ENCODE measurements at places on chromosomes 1 and 21.
A peak's percentile ranks its signal among the peaks of the same experiment; 100 is the strongest.

GRCh38 chr1:93623875-93624274 lies 57.8 kb downstream of the BCAR3 start:
- no peak for DNase-seq

DNA sequence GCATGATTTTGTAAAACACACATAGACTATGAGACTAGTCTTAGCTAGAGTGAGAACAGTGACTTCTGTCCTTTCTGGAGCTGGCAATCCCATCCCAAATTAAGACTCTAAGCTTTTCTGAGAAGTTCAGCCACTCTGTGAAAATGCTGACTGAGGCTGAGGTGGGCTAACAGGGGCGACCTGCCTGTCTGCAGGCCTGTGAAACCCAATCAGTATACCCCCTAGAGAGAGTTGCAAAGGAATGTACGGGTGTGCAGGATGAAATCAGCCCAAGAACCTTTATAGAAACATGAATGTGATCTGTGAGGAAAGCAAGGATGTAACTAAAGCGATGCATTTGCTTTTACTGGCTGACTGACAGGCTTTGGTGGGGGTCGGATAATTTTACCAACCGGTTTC lies 16.0 kb upstream of the TBX15 start:
- no peak for DNase-seq

- DNase-seq, result no peak
These were observed 93.3 kb downstream of the SSBP3 start for GRCh38 chr1:54312796-54313316.

DNA sequence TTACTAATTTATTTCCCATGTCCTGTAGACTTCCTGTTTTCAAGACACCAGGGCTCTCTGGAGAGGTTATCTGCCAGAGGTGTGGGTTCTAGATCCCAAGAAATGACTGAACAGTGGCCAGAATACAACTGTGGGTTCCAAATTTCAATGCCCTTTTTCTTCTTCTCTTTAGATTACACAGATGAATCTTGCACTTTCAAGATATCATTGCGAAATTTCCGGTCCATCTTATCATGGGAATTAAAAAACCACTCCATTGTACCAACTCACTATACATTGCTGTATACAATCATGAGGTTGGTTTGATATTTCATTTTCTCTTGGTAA lies 15.0 kb downstream of the IFNAR2 start:
- no peak for DNase-seq

DNA sequence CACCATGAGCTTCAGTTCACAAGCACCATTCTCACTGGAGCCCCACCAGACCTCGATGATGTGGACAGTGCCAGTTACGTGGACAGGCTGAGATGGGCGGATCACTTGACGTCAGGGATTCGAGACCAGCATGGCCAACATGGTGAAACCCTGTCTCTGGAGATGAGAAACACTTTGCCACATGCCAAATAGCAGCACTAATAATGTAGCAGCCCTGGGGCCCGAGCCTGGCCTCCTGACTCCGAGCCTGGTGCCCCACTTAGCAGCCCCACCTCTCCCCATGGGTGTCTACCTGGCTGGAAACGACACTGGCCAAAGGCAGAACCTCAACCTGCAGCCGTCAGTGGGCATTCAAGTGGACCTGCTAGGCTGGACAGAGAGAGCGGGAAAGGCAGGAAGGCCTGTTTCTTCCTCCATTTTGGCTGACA lies 129.1 kb downstream of the TOMM20 start:
- no peak for DNase-seq

- no peak for DNase-seq
These were observed 47.0 kb downstream of the CDCP2 start for GRCh38 chr1:54105736-54106269.

DNA sequence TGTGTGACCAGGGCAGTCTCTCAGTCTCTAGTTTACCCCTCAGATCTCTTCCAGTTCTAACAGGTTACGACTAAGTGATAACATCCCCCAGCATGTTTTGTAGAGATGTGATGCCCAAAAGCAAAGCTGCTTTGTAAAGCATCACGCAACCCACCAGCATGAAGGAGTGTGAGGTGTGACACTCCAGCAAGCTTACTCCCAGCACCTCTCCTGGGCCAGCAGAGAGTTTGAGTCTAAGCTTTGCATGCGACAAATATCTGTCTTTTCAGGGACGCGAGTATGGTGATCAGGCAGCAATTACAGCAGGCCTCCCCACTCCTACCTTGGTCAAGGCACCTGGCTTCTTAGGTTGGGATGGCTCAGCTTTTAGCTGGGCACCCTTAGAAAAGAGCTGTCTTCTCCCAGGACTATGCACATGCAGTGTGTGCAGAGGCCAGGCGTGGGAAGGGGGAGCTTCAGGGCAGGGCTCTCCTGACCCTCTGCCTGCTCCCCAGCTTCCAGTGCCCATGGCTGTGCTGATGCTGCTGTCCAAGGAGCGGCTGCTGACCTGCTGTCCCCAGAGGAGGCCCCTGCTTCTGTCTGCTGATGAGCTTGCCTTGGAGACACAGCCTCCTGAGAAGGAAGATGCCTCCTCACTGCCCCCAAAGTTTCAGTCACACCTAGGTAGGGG lies 48.2 kb downstream of the ELK4 start:
- DNase-seq, result no peak

DNA sequence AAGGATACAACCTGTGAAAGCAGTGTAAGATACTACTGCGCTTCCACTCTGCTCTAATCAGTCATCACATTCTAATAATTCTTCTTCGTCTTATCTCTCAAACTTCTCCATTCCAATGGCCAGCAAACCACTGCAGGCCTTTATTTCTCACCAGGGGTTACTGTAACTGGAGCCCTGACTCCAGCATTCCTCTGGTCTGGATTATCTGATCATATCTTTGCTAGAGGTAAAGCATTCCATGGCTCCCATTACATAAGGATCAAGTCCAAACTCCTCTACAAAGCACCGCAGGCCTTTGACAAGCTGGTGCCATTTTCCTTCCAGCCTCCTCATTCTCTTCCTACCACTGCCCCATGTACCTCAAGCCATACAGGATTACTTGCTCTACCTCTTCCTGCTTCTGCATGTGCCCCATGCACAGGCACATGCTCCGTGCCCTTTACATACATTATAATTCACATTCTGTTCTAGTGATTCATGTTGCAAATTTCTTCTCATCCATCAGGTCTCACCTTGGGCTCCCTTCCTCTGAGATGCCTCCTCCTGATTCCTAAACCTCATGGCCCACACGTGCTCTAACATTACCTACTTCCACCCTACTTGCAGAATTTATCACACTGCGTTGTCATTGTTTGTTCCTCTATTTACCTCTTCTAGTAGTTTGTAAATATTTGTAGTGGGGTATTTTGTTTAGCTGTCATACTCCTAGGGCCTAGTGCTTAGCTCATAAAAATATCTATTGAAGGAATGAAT lies 9.3 kb upstream of the SERBP1 start:
- no peak for DNase-seq

GRCh38 chr21:18430341-18430740 lies 26.8 kb upstream of the TMPRSS15 start:
- DNase-seq, result no peak

- DNase-seq, result no peak
These were observed 2.9 kb downstream of the TIE1 start for GRCh38 chr1:43303471-43304313.

GRCh38 chr1:35062518-35063196 lies 16.5 kb upstream of the ZMYM1 start:
- peak; percentile 11 for DNase-seq
